ENCODE measurements at places on chromosomes 4 and X. TPM values are rescaled to one million over a fixed set of nuclear protein-coding genes. Genes with fewer than 3 reads are reported as not detected.
A peak's percentile ranks its signal among the peaks of the same experiment; 100 is the strongest.

The GABRB1 gene
- not detected for total RNA-seq

The SPIN2A gene
- 0.63 TPM for total RNA-seq

The LRIT3 gene
- total RNA-seq, result 0.16 TPM

The SYNPO2 gene
- total RNA-seq, result 0.74 TPM

The ARHGEF38 gene
- not detected for total RNA-seq

The SPANXN4 gene
- not detected for total RNA-seq

The PHOX2B gene
- total RNA-seq, result not detected

The HERC5 gene
- total RNA-seq, result 30.2 TPM

- no peak overlapping the region for H3K4me3 ChIP-seq
- H3K4me1 ChIP-seq, result no peaks in the 10 kb centered on the region
- no peak for DNase-seq
- no peak overlapping the region for H3K27ac ChIP-seq
- H3K27me3 ChIP-seq, result peaks cover 2% of the 10 kb centered on the region
Measured at GRCh38 chrX:133448512-133449076, 33.3 kb upstream of the GPC4 start.

- peaks cover 46% of the 10 kb centered on the region for H3K4me1 ChIP-seq
- H3K27ac ChIP-seq, result no peak overlapping the region
- DNase-seq, result no peak
- no peaks in the 10 kb centered on the region for H3K27me3 ChIP-seq
- H3K4me3 ChIP-seq, result no peak overlapping the region
Measured at GRCh38 chr4:140080883-140081282, 73.1 kb downstream of the MAML3 start.

GRCh38 chrX:141904262-141904661 lies 568 bp downstream of the MAGEC1 start:
- H3K36me3 ChIP-seq, result no peaks in the 10 kb centered on the region
- H3K27me3 ChIP-seq, result no peaks in the 10 kb centered on the region
- no peaks in the 10 kb centered on the region for H3K4me1 ChIP-seq
- no peak overlapping the region for H3K4me3 ChIP-seq

- H3K27me3 ChIP-seq, result no peaks in the 10 kb centered on the region
- no peak overlapping the region for H3K27ac ChIP-seq
- no peak overlapping the region for H3K4me3 ChIP-seq
- H3K36me3 ChIP-seq, result no peaks in the 10 kb centered on the region
- no peak for DNase-seq
- peaks cover 8% of the 10 kb centered on the region for H3K4me1 ChIP-seq
Measured at GRCh38 chrX:14801136-14801535, 71.7 kb downstream of the FANCB start.

GRCh38 chrX:153762626-153763173 lies 1.3 kb upstream of the PLXNB3 start:
- H3K36me3 ChIP-seq, result no peaks in the 10 kb centered on the region
- H3K4me1 ChIP-seq, result peaks cover 16% of the 10 kb centered on the region
- no peak overlapping the region for H3K4me3 ChIP-seq
- H3K27me3 ChIP-seq, result peaks cover under 1% of the 10 kb centered on the region
- no peak for DNase-seq
- H3K27ac ChIP-seq, result no peak overlapping the region

DNA sequence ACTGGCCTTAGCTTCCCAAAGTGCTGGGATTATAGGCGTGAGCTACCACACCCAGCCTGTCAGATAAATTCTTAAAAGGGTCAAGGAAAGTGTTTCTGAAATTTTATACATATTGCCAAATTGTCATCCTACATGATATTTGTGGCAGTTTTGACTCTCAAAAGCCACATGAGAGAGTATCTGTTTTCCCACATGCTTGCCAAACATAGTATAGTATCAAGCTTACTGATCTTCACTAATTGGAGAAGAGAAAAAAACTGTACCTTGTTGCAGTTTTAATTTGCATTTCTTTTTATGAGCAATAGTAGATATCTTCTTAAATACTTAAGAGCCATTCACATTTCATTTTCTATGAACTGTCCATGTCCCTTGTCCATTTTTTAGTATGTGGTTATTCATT lies 83.6 kb downstream of the TET2 start:
- H3K4me1 ChIP-seq, result no peaks in the 10 kb centered on the region
- peaks cover 31% of the 10 kb centered on the region for H3K36me3 ChIP-seq
- H3K27ac ChIP-seq, result no peak overlapping the region

GRCh38 chr4:4866124-4866865 lies 6.8 kb downstream of the MSX1 start:
- H3K4me1 ChIP-seq, result peaks cover 9% of the 10 kb centered on the region
- DNase-seq, result no peak
- H3K27ac ChIP-seq, result peak overlapping the region; percentile 66
- H3K27me3 ChIP-seq, result peaks cover 75% of the 10 kb centered on the region
- peak overlapping the region; percentile 34 for H3K4me3 ChIP-seq

- no peak overlapping the region for H3K4me3 ChIP-seq
- H3K27me3 ChIP-seq, result no peaks in the 10 kb centered on the region
- peak; percentile 27 for DNase-seq
- H3K36me3 ChIP-seq, result no peaks in the 10 kb centered on the region
- H3K4me1 ChIP-seq, result no peaks in the 10 kb centered on the region
- H3K27ac ChIP-seq, result no peak overlapping the region
Measured at GRCh38 chrX:147476008-147476407, 435.7 kb upstream of the FMR1 start.

- H3K27me3 ChIP-seq, result no peaks in the 10 kb centered on the region
- peak overlapping the region; percentile 99 for H3K4me3 ChIP-seq
- H3K27ac ChIP-seq, result peak overlapping the region; percentile 99
- no peak for DNase-seq
- peaks cover 51% of the 10 kb centered on the region for H3K4me1 ChIP-seq
Measured at GRCh38 chr4:82428526-82428968, 1.7 kb downstream of the HNRNPDL start.

GRCh38 chr4:89276296-89276695 lies 31.3 kb downstream of the GPRIN3 start:
- no peak overlapping the region for H3K4me3 ChIP-seq
- H3K27me3 ChIP-seq, result no peaks in the 10 kb centered on the region
- peaks cover 26% of the 10 kb centered on the region for H3K4me1 ChIP-seq
- DNase-seq, result no peak
- H3K36me3 ChIP-seq, result peaks cover 61% of the 10 kb centered on the region

- no peak for DNase-seq
- H3K27me3 ChIP-seq, result peaks cover 3% of the 10 kb centered on the region
- H3K4me3 ChIP-seq, result no peak overlapping the region
- no peaks in the 10 kb centered on the region for H3K4me1 ChIP-seq
- H3K36me3 ChIP-seq, result no peaks in the 10 kb centered on the region
- H3K27ac ChIP-seq, result no peak overlapping the region
Measured at GRCh38 chr4:164716901-164717300, 37.0 kb upstream of the SMIM31 start.

DNA sequence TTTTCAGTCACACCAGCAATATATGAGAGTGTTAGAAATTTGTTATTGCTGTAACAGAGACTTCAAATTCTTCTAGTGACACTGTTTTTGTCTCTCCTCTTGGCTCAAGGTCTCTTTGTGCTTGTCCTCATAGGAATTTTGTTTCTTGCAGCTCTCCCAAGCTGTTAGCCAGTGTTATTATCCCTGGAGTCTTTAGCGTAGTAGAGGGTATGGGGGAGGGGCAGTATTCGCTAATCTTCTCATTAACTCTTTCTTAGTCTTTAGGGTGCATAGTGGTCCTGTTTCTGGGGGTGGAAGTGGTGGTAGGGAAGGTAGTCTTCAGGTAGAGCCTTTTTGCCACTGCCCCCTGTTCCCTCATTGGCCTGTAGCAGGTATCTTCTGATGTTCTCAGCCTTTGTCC lies 79.4 kb downstream of the JADE3 start:
- H3K27ac ChIP-seq, result no peak overlapping the region
- DNase-seq, result no peak
- H3K27me3 ChIP-seq, result no peaks in the 10 kb centered on the region
- no peaks in the 10 kb centered on the region for H3K4me1 ChIP-seq
- no peak overlapping the region for H3K4me3 ChIP-seq

DNA sequence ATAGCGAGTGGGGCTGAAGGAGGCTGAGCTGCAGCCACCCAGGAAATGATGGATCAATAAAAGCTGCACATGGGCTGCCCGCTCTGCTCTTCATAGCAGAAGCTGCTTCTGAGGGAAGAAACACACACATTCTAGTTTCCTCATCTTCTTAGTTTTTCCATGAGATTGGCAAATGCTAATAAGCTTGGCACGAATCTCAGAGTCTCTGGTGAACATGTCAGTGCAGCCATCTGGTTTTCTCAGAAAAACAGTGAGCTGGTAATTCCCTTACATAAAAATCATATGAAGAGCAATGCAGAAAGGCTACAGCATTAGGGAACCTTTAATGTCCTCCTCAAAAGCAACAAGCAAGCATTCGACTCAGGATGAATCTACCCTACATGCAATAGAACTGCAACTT lies 69.9 kb downstream of the GATB start:
- H3K27ac ChIP-seq, result no peak overlapping the region
- H3K4me1 ChIP-seq, result no peaks in the 10 kb centered on the region
- H3K36me3 ChIP-seq, result no peaks in the 10 kb centered on the region
- DNase-seq, result no peak
- H3K4me3 ChIP-seq, result no peak overlapping the region
- H3K27me3 ChIP-seq, result no peaks in the 10 kb centered on the region

GRCh38 chr4:71110499-71110898 lies 117.0 kb downstream of the DCK start:
- peaks cover 2% of the 10 kb centered on the region for H3K36me3 ChIP-seq
- peak overlapping the region; percentile 2 for H3K27ac ChIP-seq
- DNase-seq, result no peak
- H3K4me1 ChIP-seq, result peaks cover 31% of the 10 kb centered on the region
- no peak overlapping the region for H3K4me3 ChIP-seq

DNA sequence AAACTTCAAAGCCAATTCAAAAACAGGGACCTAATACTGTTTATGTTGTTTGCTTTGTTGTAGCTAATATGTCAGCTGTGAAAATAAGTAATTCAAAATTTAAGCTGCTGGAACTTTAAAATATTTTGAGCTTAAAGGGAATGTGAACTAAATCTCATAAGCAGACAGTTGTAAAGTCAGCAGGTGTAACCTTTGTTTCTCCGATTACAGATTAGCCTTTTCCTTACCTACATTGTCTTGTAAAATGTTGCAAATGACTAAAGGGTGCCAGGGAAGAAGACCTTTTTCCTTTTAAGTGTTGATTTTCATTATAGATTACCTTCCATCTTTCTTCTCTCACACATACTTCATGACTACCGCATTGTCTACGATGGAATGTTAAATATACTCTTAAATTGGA lies 405.1 kb downstream of the KCNIP4 start:
- no peaks in the 10 kb centered on the region for H3K4me1 ChIP-seq
- DNase-seq, result no peak
- H3K36me3 ChIP-seq, result no peaks in the 10 kb centered on the region
- no peak overlapping the region for H3K4me3 ChIP-seq
- no peak overlapping the region for H3K27ac ChIP-seq

DNA sequence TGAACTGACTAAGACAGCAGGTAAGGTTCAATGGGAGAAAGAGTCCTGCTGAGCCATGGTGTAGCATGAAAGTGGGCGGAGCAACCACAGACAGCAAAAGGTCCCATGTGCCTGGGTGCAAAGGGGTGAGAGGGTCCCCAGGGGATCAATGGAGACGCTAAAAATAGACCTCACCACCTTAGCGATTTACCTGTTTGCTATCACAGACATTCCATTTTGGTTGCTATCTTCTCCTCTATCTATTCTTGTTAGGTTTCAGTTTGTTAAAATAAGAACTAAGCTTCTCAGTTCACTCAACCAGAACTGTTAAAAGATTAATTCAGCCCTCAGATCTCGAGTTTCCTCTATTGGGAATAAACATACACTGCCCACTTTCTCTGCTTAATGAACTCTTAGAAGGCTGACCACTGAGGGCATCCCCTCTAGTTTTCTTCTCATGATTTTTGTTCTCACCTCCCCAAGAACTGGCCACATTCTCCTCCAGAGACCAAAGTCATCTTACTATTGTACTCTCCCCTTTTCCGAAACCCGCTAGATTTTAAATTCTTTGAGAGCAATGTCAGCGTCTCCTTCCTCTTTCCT lies 136.7 kb downstream of the PARM1 start:
- H3K4me3 ChIP-seq, result no peak overlapping the region
- H3K36me3 ChIP-seq, result no peaks in the 10 kb centered on the region
- no peaks in the 10 kb centered on the region for H3K4me1 ChIP-seq
- DNase-seq, result no peak
- H3K27ac ChIP-seq, result no peak overlapping the region

GRCh38 chrX:97616883-97617530 lies 733.3 kb downstream of the RPA4 start:
- no peak overlapping the region for H3K27ac ChIP-seq
- peaks cover 2% of the 10 kb centered on the region for H3K27me3 ChIP-seq
- H3K36me3 ChIP-seq, result no peaks in the 10 kb centered on the region

DNA sequence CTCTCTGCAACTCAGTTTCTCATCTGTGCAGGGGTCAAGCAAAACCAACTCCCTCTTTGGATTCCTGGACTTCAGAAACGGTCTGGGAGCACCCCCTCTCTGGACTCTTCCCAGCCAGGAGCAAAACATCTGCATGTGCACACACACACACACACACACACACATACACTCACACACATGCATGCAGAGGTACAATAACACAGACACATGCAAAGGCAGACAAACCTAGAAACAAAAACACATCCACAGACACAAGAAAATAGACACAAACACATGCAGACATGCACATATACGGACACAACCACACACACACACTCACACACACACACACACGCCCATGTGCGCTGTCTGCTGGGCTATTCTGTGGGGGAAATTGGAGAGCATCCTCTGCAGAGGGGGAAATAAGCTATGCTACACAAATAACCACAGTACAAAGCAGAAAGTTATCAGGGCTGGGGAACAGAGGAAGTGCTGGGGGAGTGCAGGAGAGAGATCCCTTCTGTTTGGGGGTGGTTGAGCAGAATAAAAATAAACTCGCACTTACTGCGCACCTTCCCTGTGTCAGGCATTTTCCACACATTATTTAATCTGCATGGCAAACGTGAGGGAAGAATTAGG lies 19.9 kb downstream of the IQSEC2 start:
- peaks cover 13% of the 10 kb centered on the region for H3K27me3 ChIP-seq
- H3K36me3 ChIP-seq, result no peaks in the 10 kb centered on the region
- peak; percentile 46 for DNase-seq
- no peak overlapping the region for H3K27ac ChIP-seq

DNA sequence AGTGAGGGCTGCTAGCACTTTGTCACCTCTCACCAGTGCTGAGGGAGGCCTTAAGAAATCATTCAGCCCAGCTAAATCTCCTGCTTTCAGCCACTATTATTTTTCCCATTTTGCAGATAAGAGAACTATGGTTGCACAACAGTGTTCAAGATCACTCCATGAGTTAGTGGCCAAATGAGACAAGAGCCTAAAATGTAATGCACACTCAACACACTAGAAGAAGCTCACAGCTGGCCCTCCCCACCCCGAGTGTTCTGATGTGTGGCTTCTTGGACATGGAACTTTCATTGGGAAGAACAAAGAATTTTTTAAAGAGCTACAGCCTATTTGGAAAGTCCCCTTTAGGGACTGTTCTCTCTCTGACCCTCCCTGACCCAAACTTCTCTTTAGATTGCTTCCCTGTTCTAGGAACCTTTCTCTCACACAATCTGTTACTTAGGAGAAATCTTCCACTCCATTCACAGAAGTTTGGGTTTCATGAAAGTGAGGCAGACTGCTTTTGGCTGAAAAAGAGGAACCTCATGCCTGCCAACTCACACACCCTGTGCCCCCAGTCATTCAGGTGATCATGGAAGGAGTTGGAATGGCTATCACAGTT lies 44.0 kb upstream of the CT47C1 start:
- H3K27ac ChIP-seq, result no peak overlapping the region
- H3K4me1 ChIP-seq, result no peaks in the 10 kb centered on the region
- no peak for DNase-seq

- no peak for DNase-seq
- peaks cover 7% of the 10 kb centered on the region for H3K4me1 ChIP-seq
- H3K4me3 ChIP-seq, result no peak overlapping the region
- H3K27ac ChIP-seq, result no peak overlapping the region
Measured at GRCh38 chr4:103137446-103137827, 37.8 kb upstream of the BDH2 start.

Data from activated CD8-positive, alpha-beta T cell treated with anti-CD3 and anti-CD28 coated beads, Interleukin-2, amount 10 ng/mL, durations not matched to agents 7 days and 5 days (primary cell).